Stimulated activated CD8-positive, alpha-beta memory T cell treated with anti-CD3 and anti-CD28 coated beads, Interleukin-7, amount 100 ng/mL, for 1 hour (primary cell): ENCODE measurements at places on chromosomes 12 and 14.

- DNase-seq, result no peak
These were observed 345.6 kb downstream of the APAF1 start for GRCh38 chr12:98990648-98991047.

GRCh38 chr12:5371631-5372030, 60.3 kb upstream of the NTF3 start:
- no peak for DNase-seq

- no peak for DNase-seq
These were observed 363.8 kb downstream of the NAV3 start for GRCh38 chr12:78194448-78194847.

DNA sequence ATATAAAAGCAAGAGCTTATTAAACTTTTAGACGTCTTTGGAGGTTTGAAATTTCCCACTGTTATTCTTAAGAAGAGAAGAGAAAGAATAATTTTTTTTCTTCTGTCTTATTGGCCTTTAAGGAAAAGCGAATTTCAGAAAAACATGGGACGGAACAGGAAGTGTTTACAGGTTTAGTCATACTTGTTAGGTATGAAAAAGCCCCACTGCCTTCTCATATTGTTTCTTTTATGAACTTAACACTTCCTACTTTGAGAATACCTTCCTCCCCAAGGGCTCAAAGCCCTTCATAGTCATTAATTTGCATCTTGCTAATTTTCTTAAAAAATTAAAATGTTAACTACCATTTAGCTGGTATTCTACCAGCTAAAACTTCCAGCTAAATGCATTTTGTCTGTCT, 82.0 kb downstream of the ETV6 start:
- DNase-seq, result no peak

- DNase-seq, result no peak
These were observed 610 bp downstream of the C14orf132 start for GRCh38 chr14:96039633-96040311.

DNA sequence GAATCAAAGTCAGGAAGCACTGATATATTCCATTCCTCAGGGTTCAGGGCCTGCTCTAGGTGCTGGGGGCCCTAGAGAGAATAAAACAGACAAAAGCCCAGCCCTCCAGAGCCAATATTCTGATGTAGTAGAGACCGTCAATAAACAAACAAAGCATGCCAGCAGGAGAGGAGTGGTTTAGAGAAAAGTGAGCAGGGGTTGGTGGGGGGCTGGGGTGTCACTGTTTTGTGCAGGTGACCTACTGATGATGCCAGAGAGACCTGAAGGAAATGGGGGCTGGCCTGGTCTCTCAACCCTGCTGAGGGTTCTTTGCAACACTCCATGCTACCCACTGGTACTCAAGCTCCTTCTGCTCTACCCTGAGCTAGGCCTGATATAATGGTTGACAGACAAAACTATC, 26.5 kb downstream of the IL26 start:
- DNase-seq, result no peak

- peak; percentile 63 for DNase-seq
These were observed at the start of gene ZBTB1 for GRCh38 chr14:64504310-64504896. Gene ZBTB1, plus strand, starts transcription at chr14:64504770. Its CDS starts 16,735 bp downstream, at chr14:64521505.

- DNase-seq, result no peak
These were observed 8.6 kb upstream of the SNAPC1 start for GRCh38 chr14:61753631-61754030.

DNA sequence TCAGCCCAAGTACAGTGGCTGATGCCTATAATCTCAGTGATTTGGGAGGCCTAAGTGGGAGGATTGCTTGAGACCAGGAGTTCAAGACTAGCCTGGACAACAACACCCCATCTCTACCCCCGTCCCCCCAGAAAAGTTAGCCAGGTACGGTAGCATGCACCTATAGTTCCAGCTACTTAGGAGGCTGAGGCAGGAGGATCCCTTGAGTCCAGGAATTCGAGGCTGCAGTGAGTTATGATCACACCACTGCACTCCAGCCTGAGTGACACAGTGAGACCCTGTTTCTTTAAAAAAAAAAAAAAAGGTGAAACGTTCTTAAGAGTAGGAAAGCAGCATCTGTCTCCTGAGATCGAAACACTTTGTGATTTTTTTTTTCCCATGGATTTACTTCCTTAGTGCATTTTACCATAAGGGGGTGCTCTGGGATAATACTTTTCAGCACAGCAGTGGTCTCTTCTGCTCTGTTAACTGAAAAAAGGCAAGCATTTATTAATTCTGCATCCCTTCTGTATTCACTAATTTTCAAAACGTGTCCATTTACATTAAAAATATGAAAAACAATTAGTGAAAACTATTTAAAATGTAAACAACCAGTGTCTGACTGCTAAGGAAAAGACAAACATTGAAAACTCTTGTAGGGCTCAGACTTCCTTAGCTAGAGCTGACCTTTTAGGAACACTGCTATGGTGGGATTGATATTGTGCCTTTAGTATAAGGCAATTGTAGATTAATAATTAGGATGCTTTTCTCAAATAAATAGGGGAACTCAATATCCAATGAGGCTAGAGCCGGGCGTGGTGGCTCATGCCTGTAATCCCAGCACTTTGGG, 31.2 kb upstream of the USP44 start:
- no peak for DNase-seq

GRCh38 chr12:65808580-65808979, 15.7 kb upstream of the HMGA2 start:
- DNase-seq, result no peak

- DNase-seq, result no peak
These were observed 324.0 kb upstream of the PDE3A start for GRCh38 chr12:20044351-20044750.
